ENCODE measurements at places on chromosomes 13 and 19. TPM values are rescaled to one million over a fixed set of nuclear protein-coding genes. Genes with fewer than 3 reads are reported as not detected.

The ZNF90 gene
- 16.3 TPM for total RNA-seq

The VSIG10L gene
- total RNA-seq: 3.5 TPM

The DCLK1 gene
- not detected for total RNA-seq

The KLF1 gene
- 0.12 TPM for total RNA-seq

The ZNF490 gene
- 7.0 TPM for total RNA-seq

The ADGRE1 gene
- 6.8 TPM for total RNA-seq

The NLRP4 gene
- total RNA-seq: not detected

The CILP2 gene
- 0.44 TPM for total RNA-seq

The C19orf81 gene
- 0.69 TPM for total RNA-seq

The ZNF100 gene
- 20.9 TPM for total RNA-seq

The GGACT gene
- total RNA-seq: 5.8 TPM

The HCST gene
- total RNA-seq: 52.9 TPM

The ZNF175 gene
- 7.1 TPM for total RNA-seq

The CYP2S1 gene
- 0.75 TPM for total RNA-seq

The ZNF878 gene
- total RNA-seq: 0.80 TPM

The PROZ gene
- not detected for total RNA-seq

The HSD17B14 gene
- total RNA-seq: 0.31 TPM

The PPFIA3 gene
- total RNA-seq: 5.0 TPM

The KLHL1 gene
- total RNA-seq: not detected

The ZNF223 gene
- total RNA-seq: 0.73 TPM

The DACT3 gene
- 3.0 TPM for total RNA-seq

The ZNF534 gene
- not detected for total RNA-seq

The MIA gene
- total RNA-seq: 1.00 TPM

The POLR1G gene
- total RNA-seq: 12.6 TPM

The ERICH6B gene
- total RNA-seq: not detected

The FGF14 gene
- total RNA-seq: not detected

The YIPF2 gene
- total RNA-seq: 28.4 TPM

The KIR3DL3 gene
- not detected for total RNA-seq

The TTYH1 gene
- not detected for total RNA-seq

The PSG6 gene
- not detected for total RNA-seq

The GJB2 gene
- total RNA-seq: 5.1 TPM

The SSC5D gene
- 0.33 TPM for total RNA-seq

All from activated CD4-positive, alpha-beta memory T cell treated with anti-CD3 and anti-CD28 coated beads for 36 hours (primary cell).